ENCODE measurements at places on chromosomes 13 and 19. TPM values are rescaled to one million over a fixed set of nuclear protein-coding genes. Genes with fewer than 3 reads are reported as not detected.

CACNA1A gene
- total RNA-seq, result 0.31 TPM

PDX1 gene
- not detected for total RNA-seq

MEF2B gene
- 2.9 TPM for total RNA-seq

PALM3 gene
- 14.8 TPM for total RNA-seq

RNF225 gene
- not detected for total RNA-seq

COL4A1 gene
- total RNA-seq, result 0.98 TPM

SYNGR4 gene
- total RNA-seq, result not detected

NUMBL gene
- 18.5 TPM for total RNA-seq

CDX2 gene
- 0.37 TPM for total RNA-seq

GFY gene
- 0.55 TPM for total RNA-seq

SYNE4 gene
- total RNA-seq, result 0.37 TPM

KANK2 gene
- total RNA-seq, result 122 TPM

CNN1 gene
- 34.3 TPM for total RNA-seq

SHFL gene
- 10.8 TPM for total RNA-seq

FGF22 gene
- total RNA-seq, result not detected

TMEM255B gene
- 1.2 TPM for total RNA-seq

MICU2 gene
- 97.0 TPM for total RNA-seq

C13orf42 gene
- total RNA-seq, result not detected

MUC16 gene
- total RNA-seq, result not detected

DLL3 gene
- total RNA-seq, result 15.6 TPM

ZNF417 gene
- total RNA-seq, result 6.0 TPM

SLC25A41 gene
- total RNA-seq, result not detected

GATAD2A gene
- total RNA-seq, result 80.3 TPM

FXYD5 gene
- total RNA-seq, result not detected
